T-helper 22 cell (primary cell): ENCODE measurements at places on chromosomes 1 and 21.

DNA sequence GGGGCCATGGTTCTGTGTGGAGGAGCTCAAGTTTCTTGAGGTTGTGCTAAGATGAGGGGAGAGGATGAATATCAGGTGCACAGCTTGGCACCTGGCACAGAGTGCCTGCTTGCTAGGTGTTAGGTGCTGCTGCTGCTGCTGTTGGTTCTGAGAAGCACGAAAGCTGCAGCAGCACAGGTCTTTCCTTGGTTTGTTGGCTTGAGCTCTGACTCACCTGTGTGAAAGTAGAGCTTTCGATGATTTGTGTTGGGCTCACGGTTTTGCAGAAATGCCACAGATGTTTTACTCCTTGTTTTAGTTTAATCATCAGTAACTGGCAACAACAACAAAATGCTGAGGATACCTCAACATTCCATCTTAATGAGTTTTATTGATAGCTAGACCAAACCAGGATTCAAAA lies 221.6 kb downstream of the BRINP2 start:
- no peak for DNase-seq

DNA sequence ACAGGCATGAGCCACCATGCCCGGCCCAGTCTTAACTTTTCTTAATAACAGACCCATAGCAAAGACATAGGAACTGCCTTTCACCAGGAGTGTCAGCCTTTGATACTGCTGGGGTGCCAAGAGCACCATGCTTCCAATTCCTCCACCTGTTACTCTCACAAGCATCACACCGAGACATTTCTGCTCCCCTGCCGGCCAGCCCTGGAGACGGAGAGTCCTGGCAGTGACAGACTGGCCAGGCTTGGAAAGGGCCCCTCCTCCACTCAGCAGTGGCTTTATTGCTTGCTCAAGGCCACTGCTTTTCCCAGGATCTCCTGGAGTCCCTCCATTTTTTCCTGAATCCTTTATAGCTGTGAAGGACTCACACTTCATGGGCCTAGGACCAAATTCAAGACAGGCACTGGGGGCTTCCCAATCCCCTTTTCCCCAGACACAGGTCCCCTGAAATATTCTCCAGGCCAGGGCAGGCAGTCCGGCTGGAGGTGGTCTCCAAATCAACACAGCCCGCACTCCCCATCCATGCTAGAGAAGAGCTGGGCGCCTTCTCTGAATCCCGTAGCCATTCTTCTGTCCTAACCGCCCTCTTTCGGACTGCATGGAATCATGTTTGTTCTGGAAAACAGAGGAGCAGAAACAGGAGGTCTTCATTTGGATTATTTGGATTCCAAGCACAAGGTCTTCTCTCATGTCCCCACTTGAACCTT lies 25.5 kb upstream of the PTPRF start:
- DNase-seq = no peak

DNA sequence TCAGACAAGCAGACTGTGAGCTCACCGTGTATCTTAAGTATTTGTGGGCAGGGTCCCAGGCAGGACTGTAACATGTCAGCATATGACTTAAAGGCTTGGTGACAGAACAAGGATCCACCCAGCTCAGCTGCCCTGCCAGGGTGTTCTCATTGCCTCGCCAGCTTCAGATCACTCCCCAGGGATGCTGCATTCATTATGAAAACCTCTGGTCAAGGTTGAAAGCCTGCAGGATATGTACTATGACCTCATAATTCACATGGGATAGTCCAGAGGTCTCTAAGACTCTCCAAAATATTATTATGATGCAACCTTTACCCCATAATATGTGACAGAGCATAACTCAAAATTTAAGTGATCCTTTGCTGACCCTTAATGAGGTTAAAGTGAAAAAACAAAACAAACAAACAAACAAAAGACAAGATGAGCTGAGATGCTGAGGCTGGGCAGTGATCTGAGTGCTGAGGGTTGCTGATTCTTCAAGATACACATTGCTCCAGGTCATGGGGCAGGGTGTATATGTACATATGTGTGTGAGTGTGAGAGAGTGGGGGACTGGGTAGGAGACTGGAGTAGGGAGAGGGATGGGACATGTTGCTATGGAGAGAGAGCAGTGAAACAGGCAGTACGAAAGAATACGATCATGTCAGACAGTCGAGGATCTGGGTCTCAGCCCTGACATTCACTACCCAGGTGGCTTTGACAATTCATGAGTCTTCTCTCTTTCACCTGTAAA lies 98.8 kb upstream of the DUSP10 start:
- no peak for DNase-seq

GRCh38 chr1:54940042-54940441 lies 40.4 kb upstream of the TMEM61 start:
- no peak for DNase-seq

DNA sequence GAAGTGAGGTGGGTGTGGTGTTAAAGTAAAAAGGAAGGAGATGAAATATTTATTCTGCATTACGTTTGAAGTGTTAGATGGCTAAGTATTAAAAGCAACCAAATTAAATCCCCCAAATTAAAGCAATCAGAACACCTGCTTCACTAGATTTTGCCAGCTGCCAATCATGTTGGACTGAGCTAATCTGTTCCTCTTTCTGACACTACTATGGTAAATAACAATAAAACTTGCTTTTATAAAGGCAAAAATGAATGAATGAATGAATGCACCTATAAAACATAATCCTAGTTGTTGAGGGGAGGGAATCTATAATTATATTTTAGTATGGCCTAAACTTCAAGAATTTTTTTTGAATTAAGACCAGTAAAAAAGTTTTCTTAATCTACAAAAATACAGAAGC lies 51.0 kb downstream of the RAB3GAP2 start:
- no peak for DNase-seq

- no peak for DNase-seq
These were observed 1.1 kb downstream of the CTRC start for GRCh38 chr1:15439325-15439724.

DNA sequence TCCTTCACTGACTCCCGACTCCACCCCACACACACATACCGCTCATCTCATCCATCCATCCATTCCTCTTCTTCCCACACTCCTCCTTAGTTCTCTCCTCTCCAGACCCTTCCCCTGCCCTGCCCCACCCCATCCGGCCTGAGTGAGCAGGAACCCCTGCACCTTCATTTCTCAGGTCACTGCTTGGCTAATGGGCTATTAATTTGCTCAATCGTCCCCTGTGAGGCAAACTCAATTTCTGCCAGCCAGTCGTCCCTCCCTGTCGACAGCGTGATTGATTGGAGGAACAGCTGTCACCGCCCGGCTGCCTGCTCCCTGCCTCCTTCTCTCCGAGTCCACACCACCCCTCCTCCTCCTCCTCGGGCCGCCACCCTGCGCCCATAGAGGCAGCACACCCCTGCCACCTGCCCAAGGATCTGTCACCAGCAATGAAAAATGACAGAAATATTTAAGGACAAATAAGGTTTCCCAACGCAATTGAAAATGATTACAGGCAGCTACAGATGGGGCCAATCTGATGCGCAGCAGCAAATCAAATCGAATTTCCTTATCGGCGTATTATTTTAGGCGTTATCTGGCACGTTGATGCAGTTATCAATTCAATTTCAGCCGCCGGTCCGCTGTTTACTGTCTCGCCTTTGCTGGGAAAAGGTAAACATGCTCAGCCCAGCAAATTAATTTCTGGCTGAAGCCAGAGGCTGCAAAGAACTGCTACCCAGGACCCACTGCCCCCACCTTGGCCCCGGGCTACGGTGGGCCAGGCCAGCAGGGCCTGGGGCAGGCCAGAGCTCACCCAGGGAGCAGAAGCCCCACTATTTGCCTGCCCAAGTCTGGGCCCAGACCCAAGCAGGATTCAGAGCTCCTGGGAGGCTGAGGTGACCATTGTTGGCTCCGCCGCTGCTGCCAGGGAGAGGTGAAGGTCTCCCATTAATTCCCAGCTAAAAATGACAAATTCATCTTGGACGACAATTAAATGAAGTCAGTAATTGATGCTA lies 71.3 kb downstream of the TMEM53 start:
- DNase-seq = no peak

DNA sequence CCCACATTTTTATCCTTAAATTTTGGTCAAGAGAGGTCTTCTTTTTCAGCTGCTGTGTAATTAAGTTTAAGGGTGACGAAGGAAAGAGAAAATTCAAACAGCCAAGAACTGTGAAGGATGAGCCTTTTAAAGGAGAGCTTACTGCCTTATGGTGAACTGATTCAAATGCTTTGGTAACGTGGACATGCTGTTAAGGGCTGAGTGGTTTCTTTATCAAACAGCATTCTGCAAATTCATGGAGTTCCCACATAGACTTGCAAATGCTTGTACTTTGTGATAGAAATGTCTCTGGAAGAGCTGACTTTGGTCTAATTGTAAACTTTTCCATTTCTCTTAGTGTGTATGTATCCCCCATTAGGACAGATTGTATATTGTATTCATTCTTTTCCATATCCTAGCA lies 93.8 kb downstream of the CHD1L start:
- DNase-seq = no peak

GRCh38 chr21:26935977-26936376 lies 30.9 kb downstream of the ADAMTS5 start:
- DNase-seq = no peak

- no peak for DNase-seq
These were observed 130.1 kb downstream of the ADAMTS1 start for GRCh38 chr21:26715116-26715515.

DNA sequence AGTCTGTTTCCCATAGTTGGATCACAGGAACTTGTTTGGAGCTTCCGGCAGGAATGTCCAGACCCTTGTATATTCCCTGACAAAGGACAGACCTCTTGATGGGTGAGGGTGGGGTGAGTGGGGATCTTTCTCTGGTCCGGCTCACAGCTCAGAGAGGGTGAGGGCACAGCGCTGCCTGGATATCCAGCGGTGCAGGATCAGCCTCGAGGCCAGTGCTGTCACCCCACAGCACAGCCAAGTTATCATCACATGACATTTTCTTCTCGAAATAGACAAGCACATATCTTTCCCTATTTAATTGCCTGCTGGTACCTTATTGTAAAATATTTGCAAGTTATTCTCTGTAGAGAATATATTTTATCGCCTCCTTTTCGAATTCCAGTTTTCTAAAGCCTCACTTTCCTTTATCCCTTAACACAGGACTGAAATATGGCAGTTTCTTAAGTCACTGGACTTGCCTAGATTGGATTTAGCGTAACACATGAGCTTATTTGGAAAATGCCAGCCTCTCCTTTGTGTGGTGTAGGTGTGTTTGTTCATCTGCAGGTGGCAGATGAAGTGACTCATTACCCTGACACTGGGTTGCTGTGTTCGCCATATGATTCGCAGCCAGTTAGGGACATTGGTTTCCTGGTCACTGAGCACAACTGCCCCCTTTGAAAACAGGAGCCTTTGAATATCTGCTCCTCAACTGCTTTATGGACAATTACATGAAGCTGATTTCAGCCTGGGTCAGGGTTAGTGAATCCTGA lies 21.4 kb downstream of the CLIC6 start:
- no peak for DNase-seq

DNA sequence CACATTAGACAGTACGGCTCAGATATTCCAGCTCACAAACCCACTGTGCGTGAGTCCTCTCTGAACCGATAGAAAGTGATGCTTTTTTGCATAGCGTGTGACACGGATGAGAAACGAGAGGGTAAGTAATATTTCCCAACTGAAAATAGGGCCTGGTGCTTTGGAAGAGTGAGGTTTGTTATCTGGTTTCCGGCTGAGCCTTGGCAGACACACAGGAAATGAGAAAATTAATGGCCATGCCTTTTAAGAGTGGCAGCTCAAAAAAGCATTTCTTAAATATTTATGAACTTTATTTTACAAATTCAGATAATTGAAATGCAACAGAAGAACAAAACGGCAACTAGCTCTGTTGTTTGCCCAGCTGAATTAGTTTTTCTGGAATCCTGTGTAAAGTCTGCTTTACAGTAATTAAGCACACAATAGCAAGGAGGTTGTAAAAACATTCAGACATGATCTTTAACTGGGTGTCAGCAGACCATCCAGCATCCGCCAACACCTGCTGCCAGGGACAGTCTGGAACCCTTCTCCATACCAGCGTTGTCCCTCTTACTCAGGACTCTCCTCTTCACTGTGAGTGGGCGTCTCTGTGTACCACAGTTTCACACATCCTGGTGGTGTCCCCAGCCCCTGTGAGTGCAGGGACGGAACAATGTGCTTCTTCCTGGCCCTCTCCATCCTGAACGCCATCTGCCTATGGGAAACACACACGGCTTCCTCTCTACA lies 155.4 kb downstream of the PGBD5 start:
- DNase-seq = no peak

- no peak for DNase-seq
These were observed 22.2 kb upstream of the NKAIN1 start for GRCh38 chr1:31261916-31262315.

- DNase-seq = no peak
These were observed 500 bp downstream of the EPHA10 start for GRCh38 chr1:37764414-37764825.

DNA sequence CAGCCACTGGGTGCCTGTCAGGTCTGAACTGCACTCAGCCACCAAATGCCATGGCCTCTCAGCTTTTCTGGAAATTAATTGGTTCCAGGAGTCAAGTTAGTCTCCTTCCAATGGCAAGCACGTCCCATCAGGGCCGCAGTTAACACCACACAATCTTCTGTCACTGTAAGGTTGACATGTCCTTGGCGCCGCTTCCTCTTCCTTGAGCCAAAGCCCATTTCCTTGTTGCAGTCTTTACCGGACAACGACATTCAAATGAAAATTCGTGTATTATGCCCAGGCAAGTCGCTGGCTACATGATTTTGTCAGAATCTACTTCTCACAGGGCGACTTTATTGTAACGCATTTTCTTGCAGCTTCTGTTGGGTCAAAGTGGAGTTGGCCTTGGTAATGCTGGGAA lies 430.6 kb upstream of the KAZN start:
- DNase-seq = no peak

DNA sequence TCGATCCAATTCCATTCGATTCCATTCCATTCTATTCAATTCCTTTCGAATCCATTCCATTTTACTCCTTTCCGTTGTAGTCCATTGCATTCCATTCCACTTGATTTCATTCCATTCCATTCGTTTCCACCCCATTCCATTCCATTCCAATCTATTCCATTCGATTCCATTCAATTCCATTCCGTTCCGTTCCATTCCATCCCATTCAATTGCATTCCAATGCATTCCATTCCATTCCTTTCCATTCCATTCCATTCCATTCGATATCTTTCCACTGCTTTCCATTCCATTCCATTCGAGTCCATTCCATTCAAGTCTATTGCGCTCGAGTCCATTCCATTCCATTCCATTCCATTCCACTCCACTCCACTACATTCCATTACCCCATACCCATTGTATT lies 2568.7 kb upstream of the TPTE start:
- DNase-seq = no peak

- no peak for DNase-seq
These were observed 24.1 kb downstream of the ACTA1 start for GRCh38 chr1:229409616-229410369.
